ENCODE measurements at places on chromosomes 7 and 10.

DNA sequence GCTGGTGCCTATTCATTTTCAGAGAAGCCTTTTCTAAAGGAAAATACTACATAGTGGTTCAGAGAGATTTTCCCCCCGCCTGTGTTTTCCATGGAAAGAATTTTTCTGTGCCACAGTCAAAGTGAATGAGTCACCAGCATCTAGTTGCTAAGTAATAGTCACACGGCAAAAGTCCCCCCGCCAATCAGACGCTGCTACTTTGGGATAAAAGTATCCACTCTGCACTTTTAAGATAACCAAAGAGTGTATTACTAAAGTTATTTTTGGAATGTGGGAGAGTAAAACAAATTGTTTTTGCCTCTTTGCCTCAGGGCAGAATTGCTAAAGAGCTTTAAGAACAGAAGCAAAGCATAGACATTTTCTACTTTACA, 23.5 kb downstream of the ABLIM1 start:
- H3K4me1 ChIP-seq, result peaks cover 15% of the 10 kb centered on the region
- H3K27ac ChIP-seq, result no peak overlapping the region
- DNase-seq, result no peak
- H3K4me3 ChIP-seq, result no peak overlapping the region
- peaks cover 48% of the 10 kb centered on the region for H3K27me3 ChIP-seq

GRCh38 chr7:77543910-77544309, 6.8 kb downstream of the PTPN12 start:
- H3K4me1 ChIP-seq, result peaks cover 13% of the 10 kb centered on the region
- H3K4me3 ChIP-seq, result no peak overlapping the region
- no peaks in the 10 kb centered on the region for H3K27me3 ChIP-seq
- H3K27ac ChIP-seq, result no peak overlapping the region
- DNase-seq, result no peak
- no peaks in the 10 kb centered on the region for H3K36me3 ChIP-seq

- no peak overlapping the region for H3K27ac ChIP-seq
- H3K36me3 ChIP-seq, result no peaks in the 10 kb centered on the region
- no peak overlapping the region for H3K4me3 ChIP-seq
- H3K27me3 ChIP-seq, result peaks cover 2% of the 10 kb centered on the region
- no peak for DNase-seq
These were observed 176.3 kb downstream of the CREB5 start for GRCh38 chr7:28588602-28589001.

DNA sequence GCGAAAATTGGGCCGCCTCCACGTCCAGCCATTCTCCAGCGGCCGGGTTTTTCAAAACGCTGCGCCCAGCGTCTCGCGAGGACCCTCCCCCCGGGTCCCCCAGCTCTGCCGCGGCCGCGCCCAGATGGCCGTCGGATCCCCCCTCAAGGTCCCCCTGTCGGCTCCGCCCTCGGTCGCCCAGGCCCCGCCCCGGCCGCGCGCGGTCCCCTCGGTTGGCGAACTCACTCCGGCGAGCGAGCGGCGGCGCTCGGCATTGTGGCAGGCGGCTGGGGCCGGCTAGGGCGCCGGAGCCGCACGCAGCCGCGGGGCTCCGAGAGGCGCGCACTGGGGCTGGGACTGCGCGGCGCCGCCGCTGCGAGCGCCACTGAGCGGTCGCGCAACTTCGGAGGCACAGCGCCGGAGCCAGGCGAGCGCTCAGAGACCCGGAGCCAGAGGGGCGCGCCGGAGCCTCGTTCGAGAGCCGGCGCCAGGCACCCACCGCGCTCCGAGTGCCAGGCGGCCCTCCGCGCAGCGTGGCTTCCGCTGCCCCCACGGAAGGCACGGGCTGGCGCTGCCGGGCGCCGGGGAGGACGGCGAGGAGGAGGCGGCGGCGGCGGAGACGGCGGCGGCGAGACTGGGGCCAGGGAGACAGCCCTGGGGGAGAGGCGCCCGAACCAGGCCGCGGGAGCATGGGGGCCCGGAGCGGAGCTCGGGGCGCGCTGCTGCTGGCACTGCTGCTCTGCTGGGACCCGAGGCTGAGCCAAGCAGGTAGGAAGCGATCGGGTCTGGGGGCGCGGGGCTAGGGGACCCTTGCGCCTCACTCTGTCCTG, at the start of gene UNC5B:
TSS of gene UNC5B (plus strand) at position 253 of the 809 bp plus-strand sequence. CDS start at position 669, 416 bp downstream.
- no peaks in the 10 kb centered on the region for H3K36me3 ChIP-seq
- no peak within 1 kb of the TSS for H3K27ac ChIP-seq
- H3K4me3 ChIP-seq, result peak within 1 kb of the TSS; percentile 58
- H3K4me1 ChIP-seq, result peaks cover 13% of the 10 kb centered on the region

DNA sequence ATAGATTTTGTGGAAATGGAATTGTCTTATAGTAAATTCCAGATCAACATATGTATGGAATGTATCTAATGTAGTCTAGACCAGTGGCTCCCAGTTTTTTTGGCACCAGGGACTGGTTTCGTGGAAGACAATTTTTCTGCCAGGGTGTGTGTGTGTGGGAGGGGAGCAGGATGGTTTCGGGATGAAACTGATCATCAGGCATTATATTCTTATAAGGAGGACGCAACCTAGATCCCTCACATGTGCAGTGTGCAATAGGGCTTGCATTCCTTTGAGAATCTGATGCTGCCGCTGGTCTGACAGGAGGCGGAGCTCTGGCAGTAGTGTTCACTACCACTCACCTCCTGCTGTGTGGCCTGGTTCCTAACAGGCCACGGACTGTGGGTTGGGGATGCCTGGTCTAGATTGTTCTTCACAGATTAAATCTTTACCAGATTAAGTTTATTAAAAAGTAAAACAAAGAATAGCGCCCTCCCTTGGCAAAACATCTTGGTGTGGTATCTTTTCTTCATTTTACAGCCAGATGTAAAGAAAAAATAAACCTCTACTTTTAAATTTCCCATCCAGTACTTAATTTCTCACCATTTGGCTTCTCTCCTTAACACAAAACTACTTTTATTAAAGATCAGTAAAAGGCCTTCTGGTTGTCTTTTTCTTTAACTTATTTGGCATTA, 48.4 kb downstream of the SEPTIN7 start:
- H3K4me3 ChIP-seq, result no peak overlapping the region
- H3K27ac ChIP-seq, result no peak overlapping the region
- H3K36me3 ChIP-seq, result peaks cover 58% of the 10 kb centered on the region
- H3K27me3 ChIP-seq, result no peaks in the 10 kb centered on the region

- no peak overlapping the region for H3K27ac ChIP-seq
- DNase-seq, result no peak
- no peak overlapping the region for H3K4me3 ChIP-seq
- peaks cover 15% of the 10 kb centered on the region for H3K4me1 ChIP-seq
These were observed 40.4 kb downstream of the CREB3L2 start for GRCh38 chr7:137961200-137962177.

- H3K27ac ChIP-seq, result no peak overlapping the region
- H3K4me1 ChIP-seq, result peaks cover 2% of the 10 kb centered on the region
- DNase-seq, result no peak
These were observed 28.3 kb upstream of the CASD1 start for GRCh38 chr7:94481279-94481678.

DNA sequence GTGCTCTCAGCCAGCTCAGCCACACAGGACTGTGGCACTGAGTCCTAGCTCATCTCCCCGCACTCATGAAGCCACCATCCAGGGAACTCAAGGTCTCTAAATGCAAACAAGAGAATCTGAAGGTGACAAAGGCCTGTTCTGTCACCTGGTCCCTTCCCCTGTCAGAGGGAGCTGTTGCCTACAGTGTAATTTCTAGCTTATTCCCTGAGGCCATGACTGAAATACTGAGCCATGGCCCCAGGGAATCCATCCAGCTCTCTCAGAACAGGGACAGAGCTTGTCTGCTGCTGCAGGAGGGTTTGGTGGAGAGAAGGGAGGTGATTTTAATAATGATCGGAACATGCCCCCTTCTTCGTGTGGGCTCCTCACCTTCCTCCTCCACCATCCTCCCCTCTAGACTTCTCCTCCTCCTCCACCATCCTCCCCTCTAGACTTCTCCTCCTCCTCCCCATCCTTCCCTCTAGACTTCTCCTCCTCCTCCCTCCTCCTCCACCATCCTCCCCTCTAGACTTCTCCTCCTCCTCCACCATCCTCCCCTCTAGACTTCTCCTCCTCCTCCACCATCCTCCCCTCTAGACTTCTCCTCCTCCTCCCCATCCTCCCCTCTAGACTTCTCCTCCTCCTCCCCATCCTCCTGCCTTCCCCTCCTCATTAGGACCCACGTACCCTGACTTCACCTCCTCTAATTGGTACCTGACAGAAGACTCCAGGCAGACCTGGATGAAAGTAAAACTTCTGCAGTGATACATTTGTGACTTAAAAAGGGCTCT, 338.0 kb upstream of the MKI67 start:
- H3K4me1 ChIP-seq, result no peaks in the 10 kb centered on the region
- no peaks in the 10 kb centered on the region for H3K36me3 ChIP-seq
- H3K27me3 ChIP-seq, result no peaks in the 10 kb centered on the region

- H3K4me1 ChIP-seq, result no peaks in the 10 kb centered on the region
- no peak overlapping the region for H3K27ac ChIP-seq
- no peaks in the 10 kb centered on the region for H3K36me3 ChIP-seq
These were observed 578.7 kb upstream of the NRP1 start for GRCh38 chr10:33913194-33913593.

DNA sequence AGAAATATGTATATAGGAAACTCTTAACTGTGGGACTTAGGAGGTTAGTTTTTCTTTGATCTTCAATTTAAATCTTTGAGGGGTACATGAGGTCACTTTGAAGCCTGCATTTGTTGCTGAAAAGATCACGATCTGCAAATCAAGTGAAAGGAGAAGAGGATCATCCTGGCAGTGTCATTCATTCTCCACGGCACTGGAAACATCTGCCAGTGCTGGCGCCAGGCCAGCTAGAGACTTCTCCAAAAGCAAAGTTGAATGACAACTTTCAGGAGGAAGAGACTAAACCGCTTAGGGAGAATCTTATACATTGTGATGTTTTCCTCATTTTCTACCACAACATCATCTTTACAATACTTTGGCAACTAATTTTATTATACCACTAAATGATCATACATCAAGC, 42.5 kb downstream of the MRC1 start:
- H3K36me3 ChIP-seq, result no peaks in the 10 kb centered on the region
- H3K27me3 ChIP-seq, result peaks cover 1% of the 10 kb centered on the region
- H3K27ac ChIP-seq, result no peak overlapping the region
- H3K4me1 ChIP-seq, result peaks cover 2% of the 10 kb centered on the region
- no peak for DNase-seq

- H3K4me3 ChIP-seq, result no peak overlapping the region
- H3K4me1 ChIP-seq, result peaks cover 4% of the 10 kb centered on the region
- H3K36me3 ChIP-seq, result no peaks in the 10 kb centered on the region
- H3K27ac ChIP-seq, result no peak overlapping the region
- DNase-seq, result no peak
These were observed 765.1 kb upstream of the POM121L12 start for GRCh38 chr7:52270301-52270700.

- H3K4me3 ChIP-seq, result no peak overlapping the region
- H3K27me3 ChIP-seq, result peaks cover 1% of the 10 kb centered on the region
- no peak overlapping the region for H3K27ac ChIP-seq
- no peaks in the 10 kb centered on the region for H3K36me3 ChIP-seq
- peak; percentile 44 for DNase-seq
These were observed 11.1 kb downstream of the C7orf57 start for GRCh38 chr7:48046458-48046857.

DNA sequence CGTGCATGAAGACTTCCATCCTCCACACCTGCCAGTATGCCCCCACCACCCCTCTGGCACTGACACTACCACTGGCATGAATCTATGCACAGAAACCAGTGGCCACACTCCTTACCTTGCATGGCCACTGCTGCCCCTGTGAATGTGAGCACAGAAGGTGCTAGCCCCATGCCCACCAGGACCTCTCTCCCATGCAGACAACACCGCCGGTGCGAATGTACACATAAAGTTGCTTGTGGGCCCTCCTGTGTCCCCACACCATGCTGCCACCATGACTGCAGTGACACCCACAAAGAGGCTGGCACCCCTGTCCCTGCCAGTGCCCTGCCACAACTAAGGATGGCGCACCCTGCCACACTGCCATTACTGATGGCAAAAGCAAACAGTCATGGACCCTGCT, 289.5 kb upstream of the KCND2 start:
- H3K27ac ChIP-seq, result no peak overlapping the region
- DNase-seq, result no peak
- H3K4me3 ChIP-seq, result no peak overlapping the region
- H3K27me3 ChIP-seq, result no peaks in the 10 kb centered on the region
- no peaks in the 10 kb centered on the region for H3K36me3 ChIP-seq
- no peaks in the 10 kb centered on the region for H3K4me1 ChIP-seq

- no peak overlapping the region for H3K4me3 ChIP-seq
- H3K27me3 ChIP-seq, result no peaks in the 10 kb centered on the region
- no peaks in the 10 kb centered on the region for H3K36me3 ChIP-seq
- no peaks in the 10 kb centered on the region for H3K4me1 ChIP-seq
These were observed 316.6 kb downstream of the KCNMA1 start for GRCh38 chr10:77320971-77321471.

DNA sequence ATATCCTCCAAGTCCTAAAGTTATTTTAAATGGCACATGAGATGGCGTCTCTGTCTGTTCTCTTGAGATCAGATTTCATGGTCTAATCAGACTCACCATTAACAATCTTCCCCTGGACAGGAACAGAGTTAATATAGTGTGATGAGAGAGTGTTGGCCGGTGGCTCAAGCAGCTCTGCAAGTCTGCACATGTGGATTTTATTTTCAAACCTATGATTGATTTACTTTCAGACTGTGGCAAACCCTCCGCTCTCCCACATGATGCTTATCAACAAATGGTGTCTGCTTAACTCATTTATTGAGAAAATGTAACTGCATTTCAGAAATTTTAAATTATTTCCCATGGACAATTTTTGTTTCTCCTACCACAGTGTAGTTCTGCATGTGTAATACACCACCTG, 46.5 kb upstream of the HGF start:
- H3K4me3 ChIP-seq, result no peak overlapping the region
- H3K27me3 ChIP-seq, result no peaks in the 10 kb centered on the region
- no peak for DNase-seq
- no peaks in the 10 kb centered on the region for H3K36me3 ChIP-seq
- H3K27ac ChIP-seq, result no peak overlapping the region

- DNase-seq, result no peak
- no peak overlapping the region for H3K4me3 ChIP-seq
- peaks cover 2% of the 10 kb centered on the region for H3K27me3 ChIP-seq
- no peaks in the 10 kb centered on the region for H3K36me3 ChIP-seq
- no peak overlapping the region for H3K27ac ChIP-seq
These were observed 643.6 kb downstream of the SORCS3 start for GRCh38 chr10:105284476-105285215.

- peaks cover 2% of the 10 kb centered on the region for H3K36me3 ChIP-seq
- H3K4me1 ChIP-seq, result no peaks in the 10 kb centered on the region
- no peak overlapping the region for H3K27ac ChIP-seq
- no peak for DNase-seq
- no peaks in the 10 kb centered on the region for H3K27me3 ChIP-seq
These were observed 91.1 kb downstream of the AHCYL2 start for GRCh38 chr7:129315960-129316359.

DNA sequence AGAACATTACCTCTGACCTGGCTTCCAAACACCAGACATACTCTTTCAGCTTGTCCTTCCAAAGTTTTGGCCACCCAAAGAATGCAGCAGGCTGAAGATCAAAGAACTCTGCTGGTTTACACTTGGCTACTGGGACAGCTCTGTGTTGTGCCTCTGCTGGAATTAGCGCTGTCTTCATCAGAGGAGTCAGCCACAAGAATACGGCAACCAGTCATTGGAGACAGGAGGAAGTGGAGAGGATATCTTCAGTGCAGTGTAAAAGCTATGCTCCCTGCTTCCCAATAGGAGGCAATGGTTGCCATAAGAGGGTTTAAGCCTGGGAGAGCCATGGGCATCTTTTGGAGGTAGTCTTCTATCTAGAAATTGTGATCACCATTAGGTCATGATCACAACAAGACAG, 126.7 kb upstream of the WNT16 start:
- H3K4me3 ChIP-seq, result no peak overlapping the region
- H3K27ac ChIP-seq, result no peak overlapping the region
- no peak for DNase-seq
- no peaks in the 10 kb centered on the region for H3K4me1 ChIP-seq

GRCh38 chr10:100939763-100940344, 27.1 kb downstream of the SLF2 start:
- H3K4me1 ChIP-seq, result peaks cover 16% of the 10 kb centered on the region
- H3K4me3 ChIP-seq, result no peak overlapping the region
- H3K36me3 ChIP-seq, result peaks cover 49% of the 10 kb centered on the region
- no peak overlapping the region for H3K27ac ChIP-seq
- no peaks in the 10 kb centered on the region for H3K27me3 ChIP-seq
